Hematopoietic multipotent progenitor cell (in vitro differentiated cells): ENCODE measurements at places on chromosomes 13 and 19.

- DNase-seq, result no peak
Observed at GRCh38 chr19:48814895-48815294, 4.1 kb upstream of the BCAT2 start.

GRCh38 chr13:24202215-24202614 lies 41.7 kb downstream of the SPATA13 start:
- DNase-seq, result no peak

DNA sequence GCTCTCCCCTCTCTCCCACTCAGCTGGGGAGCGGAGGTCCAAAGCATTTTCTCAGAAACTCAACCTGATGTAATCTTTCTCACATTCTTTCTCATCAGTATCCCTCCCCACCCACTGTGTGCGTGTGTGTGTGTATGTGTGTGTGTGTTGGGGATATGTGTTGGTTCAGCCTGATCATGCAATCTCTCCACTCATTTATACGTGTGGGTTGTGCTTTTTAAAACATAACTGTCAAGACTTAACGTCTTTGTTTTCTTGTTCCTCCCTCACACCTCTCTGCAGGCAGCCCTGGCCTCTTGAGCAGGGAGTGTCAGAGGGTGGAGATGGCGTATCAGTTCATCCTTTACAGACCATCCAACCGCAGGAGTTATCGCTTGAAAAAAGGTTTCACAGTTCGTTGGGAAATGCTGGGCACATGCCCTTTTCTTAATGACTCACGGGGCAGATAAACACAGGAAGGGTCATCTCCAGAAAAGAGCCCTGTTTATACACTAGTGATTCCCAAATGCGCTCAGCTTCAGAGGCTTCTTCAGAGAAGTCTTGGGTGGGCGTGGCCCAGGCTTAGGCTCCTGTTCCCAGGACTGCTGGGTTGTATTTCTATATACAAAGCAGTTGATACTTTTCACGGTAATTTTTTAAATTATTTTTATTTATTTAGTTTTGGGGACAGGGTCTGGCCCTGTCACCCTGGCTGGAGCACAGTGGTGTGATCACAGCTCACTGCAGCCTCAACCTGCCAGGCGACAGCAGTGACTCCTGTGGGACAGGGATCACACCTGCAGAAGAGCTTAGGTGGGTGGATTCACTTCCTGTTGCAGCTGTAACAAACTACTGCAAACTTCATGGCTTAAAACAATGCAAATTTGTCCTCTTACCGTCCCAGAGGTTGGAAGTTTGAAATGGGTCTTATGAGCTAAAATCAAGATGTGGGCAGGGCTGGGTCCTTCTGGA lies 60.3 kb downstream of the CCDC70 start:
- DNase-seq, result no peak

GRCh38 chr19:2457394-2458037 lies 757 bp upstream of the LMNB2 start:
- DNase-seq, result peak; percentile 15

DNA sequence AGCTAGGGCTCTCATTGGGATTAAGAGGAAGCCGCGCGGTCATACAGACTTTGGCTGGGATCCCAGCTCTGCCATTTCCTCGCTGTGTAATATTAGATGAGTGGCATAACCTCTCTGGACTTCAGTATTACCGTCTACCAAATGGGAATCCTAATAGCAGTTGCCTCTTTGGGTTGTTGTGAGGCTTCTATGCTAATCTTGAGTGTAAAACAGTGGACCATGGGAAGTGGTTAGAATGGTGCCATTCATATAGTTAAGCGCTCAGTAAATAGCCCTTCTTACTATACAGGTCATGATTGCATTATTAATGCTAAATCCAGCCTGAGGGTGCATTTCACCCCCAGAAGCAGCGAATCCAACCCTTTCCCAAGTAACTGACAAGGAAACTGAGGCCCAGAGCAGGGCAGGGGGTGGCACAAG lies 566 bp upstream of the OPA3 start:
- no peak for DNase-seq

DNA sequence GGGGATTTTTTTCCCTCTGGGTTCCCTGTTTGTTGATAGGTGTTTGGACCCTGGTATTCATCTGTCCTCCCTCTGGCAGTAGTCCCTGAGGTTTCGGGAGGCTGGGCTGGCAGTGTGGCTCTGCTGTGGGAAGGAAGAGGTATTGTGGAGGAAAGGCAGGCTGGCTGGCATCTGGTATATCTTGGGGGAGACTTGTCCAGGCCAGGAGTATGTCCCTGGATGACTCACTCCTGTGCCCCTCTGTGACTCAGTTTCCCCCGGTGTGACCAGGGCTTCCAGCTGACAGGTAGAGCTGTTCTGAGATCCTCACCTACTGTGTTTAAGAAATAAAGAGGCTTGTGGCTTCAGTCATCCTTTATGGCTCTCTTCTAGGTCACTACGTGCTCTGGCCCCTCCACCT lies 14.2 kb upstream of the ZNF492 start:
- DNase-seq, result no peak

DNA sequence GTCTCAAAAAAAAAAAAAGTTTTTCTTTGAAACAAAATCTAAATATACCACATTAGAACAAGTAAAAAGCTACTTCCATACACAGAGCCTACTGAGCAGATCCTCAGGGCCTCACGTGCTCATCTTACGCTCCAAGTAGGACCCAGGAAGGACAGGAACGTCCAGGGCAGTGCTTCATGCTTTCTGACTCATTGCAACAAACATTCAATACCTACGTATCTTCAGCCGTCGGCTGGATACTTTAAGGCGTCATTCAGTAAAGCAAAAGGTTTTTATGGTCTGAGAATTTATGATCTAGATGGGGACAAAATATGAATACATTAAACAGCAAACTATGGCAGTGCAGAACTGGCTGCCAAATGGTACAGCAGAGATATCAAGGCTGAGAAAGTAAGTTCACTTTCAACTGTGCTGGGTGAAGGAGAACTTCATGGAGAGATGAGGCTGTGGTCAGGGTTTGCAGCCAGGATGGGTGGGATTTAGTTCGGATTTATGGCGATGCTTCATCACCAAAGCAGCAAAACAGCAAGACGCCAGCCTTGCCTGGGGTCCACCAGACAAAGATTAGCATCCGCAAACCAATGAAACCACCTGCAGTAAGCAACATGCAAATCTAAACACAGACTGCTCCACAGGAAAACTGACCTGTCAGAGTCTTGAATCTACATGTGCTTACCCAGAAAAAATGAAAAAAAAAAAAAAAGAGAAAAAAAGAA lies 20.5 kb downstream of the CARS2 start:
- DNase-seq, result no peak
